Liver (tissue), 10 donors: ENCODE measurements at places on chromosomes 1 and 21. TPM values are rescaled to one million over a fixed set of nuclear protein-coding genes. Genes with fewer than 3 reads are reported as not detected.

DNA sequence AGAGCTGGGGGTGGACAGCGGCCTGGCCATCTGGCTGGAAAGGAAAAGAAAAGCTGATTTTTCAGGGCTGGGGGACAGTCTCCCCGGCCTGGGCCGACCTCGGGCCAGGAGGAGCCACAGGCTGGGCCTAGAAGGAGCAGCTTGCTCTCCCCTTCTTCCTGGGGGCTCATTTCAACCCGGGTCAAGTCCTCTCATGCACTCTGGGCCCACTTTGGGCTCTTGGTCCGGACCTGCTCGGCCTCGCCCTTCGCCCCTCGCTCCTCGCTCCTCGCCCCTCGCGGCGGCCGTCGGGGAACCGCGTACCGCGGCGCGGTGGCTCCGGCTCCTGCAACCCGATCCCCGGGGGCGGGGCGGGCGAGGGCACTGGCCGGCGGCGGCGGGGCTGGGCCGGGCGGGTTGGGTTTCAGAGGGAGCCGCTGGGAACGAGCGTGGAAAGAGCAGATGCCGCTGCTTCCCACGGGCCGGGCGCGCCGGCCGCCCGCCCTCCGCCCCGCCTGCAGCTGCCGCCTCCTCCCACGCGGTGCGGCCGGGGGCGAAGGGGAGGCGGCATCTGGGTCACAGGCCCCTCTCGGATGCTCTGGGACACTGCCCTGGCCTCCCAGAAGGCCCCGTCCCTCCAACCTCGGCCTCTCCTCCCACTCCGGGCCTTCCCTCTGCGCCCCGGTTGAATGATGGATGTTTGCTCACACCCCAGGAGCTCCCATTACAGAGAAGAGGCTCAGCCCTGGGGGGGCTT lies 6.6 kb downstream of the HEYL start:
- no peak for DNase-seq

DNA sequence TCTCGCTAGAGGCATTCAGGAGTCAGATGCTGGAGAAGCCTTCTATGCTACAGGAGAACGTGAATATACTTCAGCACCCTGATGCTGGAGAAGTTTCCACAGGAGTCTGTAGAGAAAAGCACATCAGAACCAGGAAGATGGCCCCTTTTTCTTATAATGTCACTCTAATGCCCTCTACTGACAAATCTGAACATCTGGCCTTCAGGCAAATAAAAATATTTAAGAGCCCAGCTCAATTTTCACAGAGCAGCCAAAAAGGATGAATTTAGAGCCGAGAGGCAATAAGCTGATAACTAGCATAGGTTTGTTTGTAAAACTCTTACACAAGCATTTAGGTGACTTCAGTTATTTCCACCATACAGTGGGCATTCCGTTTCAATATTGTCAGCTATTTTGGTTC lies 3.8 kb upstream of the RRP15 start:
- no peak for DNase-seq

- no peak for DNase-seq
Observed at GRCh38 chr1:185426848-185427247, 109.8 kb upstream of the IVNS1ABP start.

DNA sequence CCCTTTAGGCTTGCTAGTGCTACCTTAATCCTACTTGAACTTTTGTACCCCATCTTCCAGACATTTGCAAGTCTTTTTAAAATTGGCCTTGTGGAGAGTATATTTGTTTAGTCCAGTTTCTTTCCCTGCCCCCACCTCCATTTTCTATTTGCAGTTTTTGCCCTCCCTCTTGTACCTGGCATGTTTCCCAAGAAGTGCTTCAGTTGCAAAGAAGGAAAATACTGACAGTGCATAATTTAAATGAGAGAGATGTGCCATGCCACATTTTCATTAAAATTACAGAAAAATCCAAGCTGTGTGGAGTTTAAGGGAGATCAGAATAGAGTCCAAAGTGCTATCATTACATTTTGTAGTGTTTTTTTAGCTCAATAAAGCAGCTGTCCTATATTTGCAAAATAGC lies 150.0 kb upstream of the ADGRL2 start:
- DNase-seq: no peak

DNA sequence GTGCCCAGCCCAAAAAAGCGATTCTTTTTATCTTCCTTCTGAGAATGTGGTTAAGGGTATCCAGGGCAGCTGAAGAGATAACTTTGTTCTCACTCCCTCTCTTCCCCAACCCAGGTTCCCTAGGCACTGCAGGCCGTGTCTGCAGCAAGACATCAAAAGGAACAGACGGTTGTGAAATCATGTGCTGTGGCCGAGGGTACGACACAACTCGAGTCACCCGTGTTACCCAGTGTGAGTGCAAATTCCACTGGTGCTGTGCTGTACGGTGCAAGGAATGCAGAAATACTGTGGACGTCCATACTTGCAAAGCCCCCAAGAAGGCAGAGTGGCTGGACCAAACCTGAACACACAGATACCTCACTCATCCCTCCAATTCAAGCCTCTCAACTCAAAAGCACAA lies 11.4 kb downstream of the WNT2B start:
- DNase-seq: no peak

DNA sequence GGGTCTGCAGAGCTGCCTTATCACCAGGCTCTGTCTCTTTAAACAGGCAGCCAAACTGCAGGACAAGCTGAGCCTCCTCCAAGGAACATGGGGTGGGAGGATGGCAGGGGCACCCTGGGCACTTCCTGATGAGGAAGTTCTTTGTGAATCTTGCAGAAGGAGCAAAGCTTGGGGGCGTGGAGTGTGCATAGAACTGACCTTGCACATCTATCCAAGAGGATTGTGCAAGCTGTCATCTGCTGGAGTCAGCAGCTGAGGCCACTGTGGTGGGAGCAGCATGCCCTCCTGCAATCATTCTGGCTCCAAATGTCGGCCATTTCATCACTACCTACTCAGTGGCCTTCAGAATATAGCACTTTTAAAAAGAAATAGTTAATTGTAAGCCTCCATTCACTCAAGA lies 182.2 kb downstream of the AJAP1 start:
- no peak for DNase-seq

- DNase-seq: no peak
Observed at GRCh38 chr1:231668826-231669225, 42.2 kb downstream of the DISC1 start.

DNA sequence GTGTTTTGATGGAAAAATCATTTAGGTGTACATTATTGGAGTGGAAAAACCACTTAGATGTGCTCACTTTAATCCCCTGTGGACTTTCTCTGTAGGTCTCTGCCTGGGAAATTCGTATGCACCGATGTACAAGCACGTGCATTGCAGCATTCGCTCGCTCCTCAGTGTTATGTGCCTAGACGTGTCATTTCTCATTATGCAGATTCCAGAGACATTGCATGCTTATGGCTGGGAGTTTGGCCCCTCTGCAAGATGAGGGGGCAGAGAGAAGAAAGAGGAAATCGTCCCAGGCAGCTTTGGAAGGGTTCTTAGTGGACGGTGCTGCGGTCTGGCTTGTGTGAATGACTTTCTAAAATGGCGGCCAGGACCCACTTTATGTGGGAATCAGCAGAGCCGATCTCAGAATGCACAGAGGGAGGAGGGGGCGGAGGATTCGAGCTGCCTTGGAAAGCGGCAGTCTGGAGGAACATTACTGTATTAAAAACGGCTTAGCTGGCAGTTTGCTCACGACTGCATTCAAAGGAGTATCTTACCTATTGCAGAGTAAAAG lies 2.3 kb downstream of the SPEN start:
- DNase-seq: peak; percentile 54

GRCh38 chr21:32197896-32198295 lies 81.0 kb downstream of the MIS18A start:
- no peak for DNase-seq

GRCh38 chr1:109025694-109026093 lies 16.2 kb downstream of the WDR47 start:
- no peak for DNase-seq

- DNase-seq: no peak
Observed at GRCh38 chr1:61636376-61636775, 88.6 kb downstream of the TM2D1 start.

- no peak for DNase-seq
Observed at GRCh38 chr1:235901461-235901860, 34.8 kb upstream of the LYST start.

DNA sequence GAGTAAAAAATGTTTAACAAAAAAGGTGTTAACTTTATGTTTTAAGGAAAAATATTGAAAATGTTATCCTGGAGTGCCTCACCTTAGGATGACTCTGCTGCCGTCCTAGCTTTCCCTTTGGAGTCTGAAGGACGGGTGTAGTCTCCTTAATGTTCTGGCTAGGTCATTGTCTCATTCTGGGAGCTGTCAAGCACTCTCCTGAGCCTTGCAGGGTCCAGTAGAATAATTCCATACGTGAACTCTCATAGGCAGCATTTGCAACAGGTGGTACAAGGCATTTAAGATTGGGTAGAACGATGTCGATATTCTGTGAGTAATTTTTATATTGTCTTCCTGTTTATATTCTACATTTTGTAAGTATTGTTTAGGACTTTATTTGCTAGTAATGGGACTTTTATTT lies 283.6 kb upstream of the C1orf105 start:
- DNase-seq: no peak

GRCh38 chr1:226109829-226110248 lies 47.3 kb downstream of the H3-3A start:
- DNase-seq: peak; percentile 76

GRCh38 chr1:89221341-89221740 lies 22.6 kb upstream of the GBP4 start:
- no peak for DNase-seq

DNA sequence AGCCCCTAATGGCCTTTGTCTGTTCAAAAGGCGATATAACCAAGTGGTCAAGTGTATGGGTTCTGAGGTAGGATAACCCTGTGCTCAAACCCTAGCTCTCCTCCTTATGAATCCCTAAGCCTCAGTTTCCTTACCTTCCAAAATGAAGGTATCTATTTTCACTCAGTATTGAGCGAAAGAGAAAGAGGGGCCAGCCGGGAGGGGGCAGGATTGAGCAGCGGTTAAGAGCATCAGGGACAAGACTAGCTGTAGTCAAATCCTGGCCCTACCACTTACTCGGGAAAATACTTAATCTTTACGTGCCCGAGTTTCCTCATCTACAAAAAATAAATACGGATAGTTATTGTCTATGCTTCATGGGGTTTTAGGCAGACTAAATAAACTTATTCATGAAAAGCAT lies 25.7 kb downstream of the LY9 start:
- DNase-seq: no peak

DNA sequence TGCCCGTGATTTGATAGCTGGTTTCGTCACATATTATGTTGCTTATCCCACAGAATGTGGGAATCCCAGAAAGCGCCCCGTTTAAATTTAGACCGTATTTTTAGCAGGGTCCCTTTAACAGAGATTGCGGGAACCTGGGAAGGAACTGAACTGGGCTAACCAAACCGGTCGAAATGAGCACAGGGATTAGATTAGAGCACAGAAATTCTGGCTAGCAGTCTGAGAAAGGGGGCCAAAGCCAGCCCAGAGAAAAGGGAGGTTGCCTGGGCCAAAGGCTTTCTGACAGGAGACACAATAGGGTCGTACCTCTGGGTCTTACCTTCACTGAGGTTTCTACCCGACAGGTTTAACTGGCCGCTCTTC lies 327 bp downstream of the LRRC40 start:
- DNase-seq: no peak

GRCh38 chr1:8962812-8963530 lies 17.3 kb downstream of the CA6 start:
- no peak for DNase-seq

DNA sequence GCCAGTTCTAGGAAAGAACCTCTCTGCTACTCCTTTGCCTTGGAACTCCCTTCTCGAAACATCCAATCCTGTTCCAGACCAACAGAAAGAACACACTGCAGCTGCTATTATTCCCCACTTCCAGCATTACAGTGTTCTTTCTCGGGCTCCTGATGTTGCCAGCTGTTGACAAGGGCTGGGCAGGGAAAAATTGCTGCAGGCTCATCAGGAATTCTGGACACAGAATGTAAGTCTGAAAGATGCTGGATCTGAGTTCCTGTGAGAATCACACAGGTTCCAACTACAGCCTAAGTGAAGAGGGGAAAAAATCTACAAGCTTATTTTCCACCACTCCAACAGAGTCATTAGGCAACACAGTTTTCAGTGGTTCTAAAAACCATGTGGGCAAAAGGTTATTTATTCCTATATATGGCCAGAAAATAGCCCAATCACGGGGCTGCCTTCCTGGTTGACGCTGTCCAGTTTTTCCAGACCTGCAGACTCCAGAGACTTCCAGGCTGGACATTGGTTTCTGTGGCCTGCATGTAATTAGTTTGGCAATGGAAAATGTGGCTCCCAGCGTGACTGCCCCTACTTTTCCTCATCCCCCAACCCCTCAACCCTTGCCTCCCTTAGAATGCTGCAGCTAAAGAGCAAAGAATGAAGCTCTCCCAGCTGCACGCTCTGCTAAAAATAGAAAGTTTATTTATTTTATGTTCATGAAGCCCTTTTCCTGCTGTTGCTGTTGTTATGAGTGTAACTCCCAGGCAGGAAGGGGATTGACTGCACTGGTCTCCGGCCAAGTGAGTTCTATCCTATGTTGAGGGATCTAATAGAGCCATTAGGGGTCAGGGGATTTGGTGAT lies 8.3 kb upstream of the KIAA0040 start:
- DNase-seq: no peak

GRCh38 chr1:151001602-151002001 lies 5.1 kb downstream of the MINDY1 start:
- no peak for DNase-seq

- no peak for DNase-seq
Observed at GRCh38 chr1:37616330-37616729, 18.4 kb downstream of the RSPO1 start.

DNA sequence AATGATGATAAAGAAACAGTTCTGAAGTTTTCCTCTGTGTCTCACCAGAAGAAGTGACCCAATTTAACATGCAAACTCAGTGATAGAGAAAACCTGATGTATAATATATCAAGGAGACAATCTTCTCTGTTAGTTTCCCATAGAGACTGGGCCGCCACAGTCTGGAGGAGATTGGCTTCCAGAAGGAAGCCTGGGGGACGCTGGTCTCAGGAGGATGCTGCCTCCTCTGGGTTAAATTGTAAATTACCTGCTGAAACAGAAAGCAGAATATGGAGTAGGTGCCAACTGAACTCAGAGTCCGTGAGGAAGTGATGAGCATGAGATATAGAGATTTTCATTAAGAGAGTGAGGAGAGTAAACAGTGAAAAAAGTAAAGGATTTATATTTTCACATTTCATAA lies 15.8 kb downstream of the OR14I1 start:
- no peak for DNase-seq

- DNase-seq: no peak
Observed at GRCh38 chr1:152539901-152540300, 25.6 kb downstream of the CRCT1 start.

Gene GLIS1
- polyA plus RNA-seq: not detected

Gene POFUT2
- 8.4 TPM for polyA plus RNA-seq

Gene OR14C36
- not detected for polyA plus RNA-seq

Gene IQGAP3
- 0.75 TPM for polyA plus RNA-seq

Gene LCE1F
- not detected for polyA plus RNA-seq

Gene SH2D1B
- 0.17 TPM for polyA plus RNA-seq

Gene CR1
- 0.78 TPM for polyA plus RNA-seq

Gene SPATA21
- 0.08 TPM for polyA plus RNA-seq

Gene CXADR
- polyA plus RNA-seq: 8.5 TPM
